ENCODE measurements at places on chromosomes 16 and 17.

GRCh38 chr16:29308644-29309546 is 97.6 kb downstream of the NPIPB11 start:
- DNase-seq, result peak; percentile 47

DNA sequence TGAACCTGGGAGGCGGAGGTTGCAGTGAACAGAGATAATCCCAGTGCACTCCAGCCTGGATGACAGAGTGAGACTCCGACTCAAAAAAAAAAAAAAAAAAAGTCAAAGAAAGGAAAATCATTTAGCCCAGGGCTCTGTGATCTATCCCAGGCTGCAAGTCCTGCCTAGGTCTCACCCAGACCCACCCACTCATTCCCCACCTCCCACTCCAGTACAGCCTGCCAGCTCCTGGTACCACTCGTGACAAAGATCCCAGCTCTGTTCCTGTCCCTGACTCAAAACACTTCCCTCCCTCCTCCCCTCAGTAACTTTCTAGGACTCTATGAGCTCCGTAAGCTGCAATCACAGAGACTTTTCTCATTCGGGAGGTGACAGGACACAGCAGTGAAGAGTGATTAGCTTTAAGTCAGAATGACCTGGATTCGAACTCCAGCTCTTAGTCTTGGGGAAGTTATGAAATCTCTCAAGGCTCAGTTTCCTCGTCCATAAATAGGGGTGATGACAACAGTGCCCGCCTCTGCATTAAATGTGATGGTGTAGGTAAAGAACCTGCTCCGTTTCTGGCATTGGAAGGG is 28.0 kb upstream of the MRPS23 start:
- DNase-seq, result no peak

GRCh38 chr16:11050944-11051343 is 106.6 kb downstream of the CLEC16A start:
- DNase-seq, result no peak

- no peak for DNase-seq
Observed at GRCh38 chr16:90011508-90011819, 7.8 kb downstream of the DBNDD1 start.

GRCh38 chr16:84236671-84237070 is 3.1 kb downstream of the KCNG4 start:
- DNase-seq, result no peak

DNA sequence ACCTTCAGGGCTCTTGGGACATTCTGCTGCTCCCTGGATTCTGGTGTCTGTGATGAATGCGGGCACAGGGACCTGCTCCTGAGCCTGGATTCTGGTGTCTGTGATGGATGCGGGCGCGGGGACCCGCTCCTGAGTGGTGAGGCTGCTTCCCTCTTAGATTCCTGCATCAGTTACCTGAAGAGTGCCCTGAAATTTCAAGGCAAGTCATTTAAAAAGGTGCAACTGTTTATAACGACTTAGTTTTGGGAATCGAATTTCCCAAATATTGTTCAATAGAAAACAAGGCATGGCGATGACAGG is 7.0 kb downstream of the TMEM204 start:
- DNase-seq, result no peak

DNA sequence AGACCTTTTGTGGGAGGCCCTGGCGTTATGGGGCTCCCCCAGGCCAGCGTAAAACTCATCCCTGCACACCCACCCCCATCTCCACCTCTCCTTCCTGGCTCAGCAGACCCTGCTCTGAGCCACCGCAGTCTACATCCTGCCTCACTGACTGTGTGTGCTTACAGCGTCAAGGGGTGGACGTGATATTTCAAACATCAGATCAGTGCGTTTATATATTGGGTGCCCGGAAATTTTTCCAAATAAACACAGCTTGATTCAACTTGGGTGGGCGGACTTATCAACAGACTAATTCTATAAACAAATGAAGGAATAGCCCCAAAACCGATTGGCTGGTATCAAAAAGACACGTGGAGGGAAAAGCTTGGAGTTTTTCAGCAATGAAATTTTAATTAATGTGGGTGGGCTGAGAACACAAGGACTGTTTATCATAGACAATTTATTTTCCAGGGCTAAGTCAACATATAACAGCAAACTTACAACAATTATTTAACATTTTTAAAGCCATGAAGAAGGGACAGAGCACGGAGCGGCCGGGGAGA is at the start of gene FOXL1:
TSS of gene FOXL1 (plus strand) at position 489 of the 539 bp plus-strand sequence. CDS start 175 bp downstream, outside the sequence.
- no peak for DNase-seq

GRCh38 chr16:86669937-86670749 is 91.8 kb downstream of the FOXL1 start:
- no peak for DNase-seq

DNA sequence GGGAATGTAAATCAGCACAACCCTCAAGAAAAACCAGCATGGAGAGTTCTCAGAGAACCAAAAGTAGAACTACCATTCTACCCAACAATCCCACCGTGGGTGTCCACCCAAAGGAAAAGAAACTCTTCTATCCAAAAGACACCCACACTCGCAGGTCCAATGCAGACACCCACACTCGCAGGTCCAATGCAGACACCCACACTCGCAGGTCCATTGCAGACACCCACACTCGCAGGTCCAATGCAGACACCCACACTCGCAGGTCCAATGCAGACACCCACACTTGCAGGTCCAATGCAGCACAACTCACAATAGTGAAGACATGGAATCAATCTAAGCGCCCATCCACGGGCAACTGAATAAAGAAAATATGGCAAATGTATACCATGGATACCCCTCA is 77.0 kb upstream of the RPH3AL start:
- no peak for DNase-seq

GRCh38 chr17:35073991-35074627 is 10.6 kb upstream of the RFFL start:
- DNase-seq, result no peak

- DNase-seq, result no peak
Observed at GRCh38 chr17:56896217-56896967, 17.5 kb downstream of the TRIM25 start.

DNA sequence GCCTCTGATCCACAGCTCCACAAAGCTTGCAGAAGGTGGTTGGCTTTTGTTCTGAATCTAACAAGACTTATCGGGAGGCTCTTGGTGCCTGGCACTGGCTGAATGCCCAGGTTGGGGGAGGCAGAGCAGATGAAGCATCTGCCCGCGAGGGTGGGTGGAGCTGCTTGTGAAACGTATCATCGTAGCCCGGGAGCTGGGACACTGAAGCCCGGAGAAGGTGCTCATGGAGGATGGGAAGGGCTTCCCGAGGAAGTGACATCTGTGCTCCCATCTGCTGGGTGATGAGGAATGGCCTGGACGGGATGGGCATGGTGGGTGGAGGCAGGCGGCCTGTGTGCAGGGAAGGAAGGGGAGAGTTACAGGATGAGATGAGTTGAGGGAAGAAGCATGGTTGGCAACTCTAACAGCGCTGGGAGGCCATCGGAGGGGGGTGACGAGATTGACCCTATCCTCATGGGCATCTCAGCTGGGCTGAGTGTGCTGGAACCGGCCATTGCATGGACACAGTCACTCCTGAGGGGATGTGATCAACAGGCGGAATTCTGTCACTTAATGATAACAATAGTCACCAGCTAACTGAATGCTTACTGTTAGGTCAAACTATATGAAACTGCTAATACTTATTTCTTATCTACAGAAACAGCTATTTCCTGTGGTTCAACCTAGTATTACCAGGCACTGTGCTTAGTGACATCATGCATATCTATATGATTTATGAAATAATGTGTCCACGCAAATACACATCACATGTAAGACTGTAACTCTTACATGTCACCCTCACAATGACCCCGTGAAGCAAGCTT is 102.7 kb downstream of the ABCC6 start:
- peak; percentile 78 for DNase-seq

GRCh38 chr17:37839196-37839978 is 84.8 kb upstream of the TBC1D3K start:
- DNase-seq, result no peak

GRCh38 chr16:31458073-31458843 is 1.0 kb upstream of the ARMC5 start:
- DNase-seq, result no peak

GRCh38 chr16:14613991-14614390 is 16.1 kb downstream of the PARN start:
- no peak for DNase-seq

- no peak for DNase-seq
Observed at GRCh38 chr16:51152691-51153576, 1.9 kb upstream of the SALL1 start.

- no peak for DNase-seq
Observed at GRCh38 chr17:61084260-61084659, 315.4 kb upstream of the TBX2 start.
